Type B pancreatic cell (in vitro differentiated cells): ENCODE measurements at places on chromosomes 7 and 10.

GRCh38 chr7:4809666-4810065 is 34.2 kb downstream of the AP5Z1 start:
- DNase-seq: no peak

DNA sequence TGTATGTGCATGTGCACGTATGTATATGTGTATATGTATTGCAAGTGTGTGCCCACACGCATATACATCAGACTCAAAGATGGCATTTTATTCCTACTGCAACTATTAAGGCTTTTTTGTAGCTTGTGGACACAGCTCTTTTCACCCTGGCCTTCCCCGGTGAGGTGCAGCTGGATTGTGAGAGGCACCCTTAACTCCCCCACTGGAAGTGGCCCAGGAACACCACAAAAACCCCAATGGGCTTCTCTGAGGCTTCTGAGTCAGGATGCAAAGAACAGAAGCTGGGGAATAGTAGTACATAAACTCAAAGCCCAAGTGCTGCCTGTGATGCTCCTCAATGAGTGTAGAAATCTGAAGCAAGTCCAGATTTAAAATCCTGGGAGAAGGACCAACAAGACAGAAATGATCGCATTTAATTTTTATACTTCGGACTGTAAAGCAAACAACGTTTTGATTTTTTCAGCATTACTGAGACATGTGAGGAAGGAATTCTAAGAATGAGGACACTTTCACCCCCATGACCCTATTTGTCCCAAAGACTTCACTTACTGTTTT is 369.2 kb upstream of the MGMT start:
- no peak for DNase-seq

DNA sequence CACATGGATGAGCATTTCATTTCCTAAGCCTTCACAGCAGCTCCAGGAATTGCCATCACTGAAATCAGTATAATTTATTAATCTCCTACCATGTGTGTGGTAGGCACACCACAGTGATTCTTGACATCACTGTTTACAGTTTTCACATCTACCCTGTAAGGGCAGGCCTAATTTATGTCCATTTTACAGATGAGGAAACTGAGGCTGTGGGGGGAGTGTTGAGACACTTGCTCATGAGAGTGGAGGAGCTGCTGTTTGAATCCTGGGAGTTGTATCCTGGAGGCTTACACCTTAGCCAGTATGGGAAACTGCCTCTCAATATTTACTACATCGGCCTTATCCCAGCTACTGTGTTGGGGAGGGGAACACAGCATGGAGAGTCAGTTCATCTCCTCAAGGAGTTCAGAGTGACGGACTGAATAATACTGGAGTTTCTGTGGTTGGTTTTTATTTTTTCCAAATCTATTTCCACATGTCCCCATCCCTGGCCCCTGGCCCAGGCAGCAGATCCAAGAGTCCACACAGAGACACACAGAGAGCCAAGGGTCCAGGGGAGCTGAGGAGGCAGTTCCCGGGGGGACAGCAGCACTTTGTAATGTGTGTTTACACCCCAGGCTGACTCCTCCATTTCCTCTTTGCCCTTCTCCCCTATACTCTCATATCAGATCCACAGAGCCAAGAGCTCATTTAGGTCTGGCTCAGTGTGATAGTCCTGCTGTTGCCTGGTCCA is 13.2 kb downstream of the UBTD1 start:
- no peak for DNase-seq

- DNase-seq: no peak
These were observed 93.7 kb downstream of the EPC1 start for GRCh38 chr10:32253276-32253675.

- no peak for DNase-seq
These were observed 21.8 kb downstream of the CFAP69 start for GRCh38 chr7:90266808-90267207.

DNA sequence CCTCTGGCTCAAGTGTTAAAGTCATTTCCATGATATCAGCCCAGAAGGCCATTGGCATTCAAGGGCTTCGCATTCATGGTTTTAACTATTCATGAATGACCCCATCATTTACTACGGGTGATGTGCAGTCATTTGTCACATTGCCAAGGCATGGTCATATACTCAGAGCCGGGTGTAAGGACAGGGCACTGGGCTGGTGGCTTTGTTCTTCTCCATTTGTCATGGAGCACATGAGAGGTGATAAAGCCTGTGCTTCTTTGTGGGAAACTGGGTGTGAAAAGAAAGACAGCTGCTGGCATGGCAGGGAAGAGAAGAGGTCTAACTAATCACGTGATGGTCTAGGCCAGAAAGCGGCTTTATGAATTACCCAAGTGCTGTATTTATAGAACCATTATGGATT is 132.2 kb upstream of the PLXNA4 start:
- no peak for DNase-seq

DNA sequence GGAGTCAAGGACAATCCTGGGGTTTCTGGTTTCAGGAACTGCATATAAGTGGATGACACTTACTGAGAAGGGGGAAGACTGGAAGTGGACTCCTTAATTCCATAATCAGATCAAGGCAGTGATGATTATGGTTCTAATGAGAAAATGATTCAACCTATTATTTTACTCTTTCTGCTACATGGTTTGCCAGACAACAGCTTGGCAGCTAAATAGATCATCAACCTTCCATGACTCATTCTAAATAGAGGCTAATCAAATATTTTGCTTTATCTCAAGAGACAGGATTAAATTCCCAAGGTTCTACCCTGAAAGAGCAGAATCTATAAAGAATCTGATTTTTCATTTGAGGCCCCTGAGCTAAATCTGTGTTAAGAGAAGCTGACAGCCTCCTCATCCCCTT is 46.3 kb downstream of the CNNM1 start:
- DNase-seq: no peak

GRCh38 chr10:60021361-60021760 is 115.0 kb upstream of the CCDC6 start:
- DNase-seq: no peak

DNA sequence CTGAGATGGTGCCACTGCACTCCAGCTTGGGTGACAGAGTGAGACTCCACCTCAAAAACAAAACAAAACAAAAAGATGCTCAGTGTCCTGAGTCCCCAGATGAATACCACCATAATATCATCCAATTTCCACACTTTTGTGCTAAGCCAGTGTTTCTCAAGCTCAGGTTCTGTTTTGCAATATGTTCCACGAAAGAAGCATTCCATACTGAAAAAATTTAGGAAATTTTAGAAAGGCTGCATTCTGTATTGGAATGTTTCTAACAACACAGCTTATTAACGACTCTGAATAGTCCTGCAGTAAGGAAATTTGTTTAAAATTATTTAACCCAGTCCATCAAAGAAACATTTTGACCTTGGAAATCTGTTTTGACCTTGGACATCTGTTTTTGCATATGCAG is 142.4 kb downstream of the EPC1 start:
- DNase-seq: no peak

DNA sequence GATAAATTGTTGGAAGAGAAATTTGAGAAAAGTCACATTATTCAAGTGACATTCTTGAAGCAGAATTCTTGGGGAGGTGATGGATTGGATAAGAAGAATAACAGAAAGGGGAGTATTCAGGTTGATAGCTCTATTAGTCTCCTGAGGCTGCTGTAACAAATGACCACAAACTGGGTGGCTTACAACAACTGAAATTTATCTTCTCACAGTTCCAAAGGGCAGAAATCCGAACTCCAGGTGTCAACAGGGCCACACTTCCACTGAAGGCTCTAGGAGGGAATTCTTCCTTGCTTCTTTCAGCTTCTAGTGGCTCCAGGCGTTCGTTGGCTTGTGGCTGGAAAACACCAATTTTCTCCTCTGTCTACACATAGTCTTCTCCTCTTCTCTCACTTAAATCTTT is 99.8 kb downstream of the TES start:
- DNase-seq: no peak

DNA sequence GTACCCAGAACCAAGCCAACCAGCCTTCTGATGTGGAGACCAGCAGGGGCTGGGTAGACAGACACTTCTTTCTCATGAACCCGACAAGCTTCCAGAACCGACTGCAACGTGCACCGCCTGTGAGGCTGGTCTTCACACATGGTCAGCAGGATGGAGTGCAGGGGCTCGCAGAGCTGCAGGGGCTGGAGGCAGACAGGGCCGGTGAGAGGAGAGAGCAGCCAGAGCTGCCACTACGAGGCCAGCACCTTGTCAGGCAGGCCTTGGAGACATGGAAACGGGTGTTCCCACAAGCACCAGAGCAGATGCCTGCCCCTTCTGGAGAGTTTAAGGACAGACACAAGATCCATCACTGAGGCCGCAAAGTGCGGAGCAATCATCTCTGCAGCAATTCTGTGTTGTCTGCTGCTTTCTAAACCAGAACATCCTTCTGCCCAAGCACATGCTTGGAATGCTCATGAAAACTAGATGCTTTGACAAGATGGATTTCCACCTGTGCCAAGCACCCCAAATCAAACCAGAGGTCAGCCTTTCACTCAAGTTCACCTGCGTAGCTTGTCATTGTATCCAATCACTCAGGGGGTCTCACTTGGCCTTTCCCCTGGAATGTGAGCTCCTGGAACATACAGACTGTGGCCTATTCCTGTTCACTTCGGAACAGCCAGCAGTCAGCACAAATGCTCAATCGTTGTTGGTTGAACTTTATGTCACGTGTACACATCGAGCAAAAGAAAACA is 32.2 kb downstream of the FRMPD2 start:
- peak; percentile 42 for DNase-seq

GRCh38 chr7:117659531-117660011 is 179.7 kb downstream of the CFTR start:
- DNase-seq: no peak

DNA sequence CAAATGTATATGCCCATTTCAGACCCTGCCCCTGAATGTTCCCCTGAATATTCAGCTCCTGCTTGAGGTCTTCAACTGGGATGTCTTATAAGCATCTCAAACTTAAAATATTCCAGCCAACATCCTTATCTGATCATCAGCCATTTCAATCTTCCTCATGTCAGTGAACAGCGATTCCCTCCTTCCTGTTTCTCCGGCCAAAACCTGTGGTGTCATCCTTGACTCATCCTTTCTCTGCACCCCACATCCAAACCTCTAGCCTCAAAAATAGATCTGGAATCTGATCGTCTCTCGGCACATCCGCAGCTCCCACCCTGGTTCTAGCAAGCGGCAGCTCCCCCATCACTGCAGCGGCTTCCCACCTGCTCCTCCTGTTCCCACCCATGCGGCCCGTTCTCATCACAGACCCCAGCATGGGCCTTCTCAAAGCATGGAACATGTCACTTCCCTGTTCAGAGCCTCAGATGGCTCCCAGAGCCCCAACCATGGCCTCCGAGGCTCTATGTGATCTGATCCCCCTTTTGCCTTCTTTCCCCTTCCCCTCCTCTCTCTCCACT is 165.7 kb downstream of the HECW1 start:
- no peak for DNase-seq

GRCh38 chr10:44733501-44734488 is 177.3 kb upstream of the TMEM72 start:
- no peak for DNase-seq

GRCh38 chr10:76408646-76409045 is 977.2 kb downstream of the LRMDA start:
- no peak for DNase-seq

DNA sequence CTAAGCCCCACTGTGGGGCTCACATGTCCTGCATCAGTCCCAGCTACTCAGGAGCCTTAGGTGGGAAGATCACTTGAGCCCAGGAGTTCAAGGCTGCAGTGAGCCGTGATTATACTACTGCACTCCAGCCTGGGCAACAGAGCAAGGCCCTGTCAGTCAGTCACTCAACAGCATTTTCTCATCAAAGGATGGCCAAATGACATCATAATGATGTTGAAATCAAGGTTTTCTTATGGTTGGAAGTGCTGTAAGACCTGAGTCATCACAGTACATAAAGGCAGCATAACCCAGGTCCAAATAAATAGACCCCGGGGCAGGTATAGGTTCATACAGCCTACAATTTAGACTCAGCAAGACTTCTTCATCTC is 341.1 kb downstream of the PARD3 start:
- DNase-seq: no peak

GRCh38 chr7:135707570-135707966 is 20.4 kb downstream of the SLC13A4 start:
- no peak for DNase-seq

GRCh38 chr7:99943641-99944496 is 14.4 kb upstream of the GJC3 start:
- DNase-seq: no peak

- no peak for DNase-seq
These were observed 5.9 kb downstream of the TTYH3 start for GRCh38 chr7:2637505-2638223.

GRCh38 chr10:108307925-108308312 is 1143.4 kb upstream of the SORCS1 start:
- DNase-seq: no peak

DNA sequence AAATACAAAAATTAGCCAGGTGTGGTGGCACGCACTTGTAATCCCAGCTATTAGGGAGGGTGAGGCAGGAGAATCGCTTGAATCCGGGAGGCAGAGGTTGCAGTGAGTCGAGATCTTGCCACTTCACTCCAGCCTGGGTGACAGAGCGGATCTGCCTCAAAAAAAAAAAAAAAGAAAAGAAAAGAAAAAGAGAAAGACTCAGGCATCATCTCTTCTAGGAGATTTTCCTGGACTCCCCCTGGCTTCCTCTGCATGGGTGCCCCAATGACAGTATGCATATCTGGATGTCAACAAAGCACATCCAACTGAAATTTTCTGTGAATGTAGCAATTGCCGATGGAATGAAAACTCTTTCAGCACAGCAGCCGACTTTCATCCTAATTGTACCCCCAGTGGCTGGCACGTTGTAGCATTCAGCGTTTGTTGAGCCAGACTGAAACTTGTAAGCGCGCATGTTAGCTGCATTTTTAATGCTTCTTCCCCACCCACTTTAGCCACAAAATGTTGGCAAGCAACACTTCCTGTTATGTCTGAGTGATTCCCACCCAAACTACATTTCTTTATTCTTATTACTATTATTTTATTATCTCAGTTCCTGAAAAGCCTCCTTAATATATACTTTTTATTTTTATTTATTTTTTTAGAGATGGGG is 70.2 kb downstream of the PRTFDC1 start:
- DNase-seq: no peak

GRCh38 chr10:34434119-34434594 is 380.9 kb downstream of the PARD3 start:
- no peak for DNase-seq

DNA sequence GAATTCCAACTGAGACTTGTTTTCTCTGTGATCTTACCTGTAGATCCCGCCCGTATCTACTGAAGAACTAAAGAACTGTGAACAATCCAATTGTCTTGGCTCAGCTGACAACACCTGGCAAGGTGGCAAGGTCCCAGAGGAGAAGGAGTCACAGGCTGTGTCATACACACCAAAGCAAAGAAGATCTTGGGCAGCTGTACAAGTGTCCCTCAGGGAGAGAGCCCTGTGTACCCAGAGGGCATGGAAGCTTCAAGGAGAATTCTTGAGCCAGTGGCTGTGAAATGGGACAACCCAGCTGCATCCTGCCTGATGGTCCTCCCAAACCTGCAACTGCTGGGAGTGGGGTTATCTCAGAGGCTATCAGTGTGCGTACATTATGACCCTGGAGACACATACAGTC is 46.7 kb upstream of the TECTB start:
- DNase-seq: no peak

DNA sequence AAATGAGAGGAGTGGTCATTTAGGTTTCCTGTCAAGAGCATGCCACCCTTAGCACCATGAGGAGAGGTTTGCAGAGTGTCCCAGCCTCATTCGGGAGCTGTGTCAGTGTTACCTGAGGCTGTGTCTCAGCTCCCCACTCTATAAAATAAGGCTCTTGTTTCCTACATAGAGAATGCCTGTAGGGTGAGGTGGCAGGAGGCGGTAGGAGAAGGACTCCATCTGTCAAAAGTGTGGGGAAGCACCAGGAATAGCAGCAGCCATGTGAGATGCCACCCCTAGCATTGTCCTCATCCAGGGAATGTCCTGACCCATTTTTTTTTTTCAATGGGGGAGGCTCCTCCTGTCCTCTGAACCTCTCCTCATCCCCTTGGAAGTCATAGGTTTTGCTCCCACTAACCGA is 451.2 kb downstream of the PLXNA4 start:
- no peak for DNase-seq
